ENCODE measurements at places on chromosomes 5 and 9.

DNA sequence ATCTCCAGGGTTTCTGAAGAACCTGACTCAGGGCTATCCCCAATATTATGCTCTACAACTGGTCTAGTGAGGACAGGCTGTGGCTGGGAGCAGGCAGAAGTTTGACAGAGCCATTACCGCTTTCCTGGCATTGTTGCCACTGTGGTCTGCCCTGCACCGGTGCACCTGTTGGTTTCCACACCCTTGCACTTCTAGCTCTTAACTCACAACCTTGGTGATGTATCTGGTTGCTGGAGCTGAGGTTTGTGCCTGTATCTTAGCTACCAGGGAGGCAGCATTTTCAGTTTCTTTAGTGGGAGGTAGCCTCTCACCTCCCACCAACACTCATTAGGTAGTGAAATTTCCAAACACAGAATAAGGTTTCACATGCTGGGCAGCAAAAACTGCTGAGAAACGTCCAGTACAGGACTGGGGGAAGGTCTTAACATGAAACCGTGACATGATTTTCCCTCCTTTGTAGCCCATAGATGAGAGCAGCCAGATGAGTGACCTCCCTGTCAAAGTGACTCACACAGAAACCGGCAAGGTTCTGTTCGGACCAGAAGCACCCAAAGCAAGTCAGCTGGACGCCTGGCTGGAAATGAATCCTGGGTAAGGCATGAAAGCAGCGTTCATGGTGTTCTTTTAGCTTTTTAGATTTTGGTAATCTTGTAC lies 57.7 kb downstream of the SMARCA2 start:
- no peak overlapping the region for H3K27ac ChIP-seq
- no peaks in the 10 kb centered on the region for H3K27me3 ChIP-seq
- H3K36me3 ChIP-seq = peaks cover 32% of the 10 kb centered on the region
- DNase-seq = no peak
- no peak overlapping the region for H3K4me3 ChIP-seq
- H3K4me1 ChIP-seq = no peaks in the 10 kb centered on the region

DNA sequence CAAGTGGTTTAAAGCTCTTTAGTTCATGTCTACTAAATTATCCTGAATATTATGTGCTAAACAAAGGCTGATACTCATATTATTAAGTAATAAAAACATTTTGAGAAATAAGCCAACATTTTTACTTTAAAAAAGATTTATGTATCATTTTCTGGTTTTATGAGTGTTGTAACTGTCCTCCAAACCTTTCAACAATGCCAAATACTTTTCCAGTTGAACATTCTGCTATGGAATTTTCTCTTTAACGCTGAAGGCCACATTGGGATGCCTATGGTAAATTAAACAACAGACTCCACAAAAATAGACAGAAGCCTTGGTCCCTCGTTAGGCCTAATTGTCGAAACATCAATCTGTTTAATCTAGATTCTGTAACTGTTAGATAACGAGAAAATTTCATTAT lies 131.3 kb downstream of the GLIS3 start:
- H3K27ac ChIP-seq = no peak overlapping the region
- H3K36me3 ChIP-seq = no peaks in the 10 kb centered on the region
- H3K27me3 ChIP-seq = no peaks in the 10 kb centered on the region
- peaks cover 6% of the 10 kb centered on the region for H3K4me1 ChIP-seq
- H3K4me3 ChIP-seq = no peak overlapping the region

GRCh38 chr5:20360263-20360662 lies 372.3 kb upstream of the CDH18 start:
- H3K27ac ChIP-seq = no peak overlapping the region
- no peaks in the 10 kb centered on the region for H3K4me1 ChIP-seq
- H3K27me3 ChIP-seq = no peaks in the 10 kb centered on the region
- DNase-seq = no peak
- H3K4me3 ChIP-seq = no peak overlapping the region

DNA sequence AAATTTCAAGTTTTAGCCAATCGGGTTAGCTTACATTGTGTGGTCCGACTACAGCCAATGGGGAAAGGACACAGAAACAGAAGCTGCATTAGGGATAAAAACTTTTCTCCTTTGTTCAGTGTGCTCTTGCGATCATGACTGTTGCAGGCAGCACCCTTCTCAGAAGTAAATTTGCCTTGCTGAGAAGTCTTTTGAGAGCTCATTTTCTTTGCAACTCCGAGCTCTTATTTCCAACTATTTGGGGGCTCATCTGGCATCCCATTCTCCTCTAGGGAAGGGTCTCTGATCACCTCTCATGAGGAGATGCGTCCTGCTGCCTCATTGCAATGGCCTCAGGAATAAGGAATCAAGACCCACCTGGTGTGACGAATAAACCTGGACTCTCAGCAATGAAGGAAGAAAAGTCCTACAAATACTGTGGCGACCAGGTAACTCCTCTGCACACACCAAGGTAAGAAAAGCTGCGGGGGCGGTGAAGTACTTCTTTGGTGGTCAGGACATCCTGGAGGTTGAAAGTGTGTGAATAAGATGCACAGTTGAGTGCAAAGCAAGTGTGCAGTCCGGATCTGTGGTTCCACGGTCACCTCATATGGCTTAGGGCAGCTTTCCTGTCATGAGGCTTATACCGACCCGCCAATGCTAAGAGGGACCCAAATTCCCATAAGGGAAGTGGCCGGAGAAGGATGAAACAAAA lies 20.4 kb downstream of the CNOT8 start:
- H3K36me3 ChIP-seq = peaks cover 19% of the 10 kb centered on the region
- H3K4me1 ChIP-seq = no peaks in the 10 kb centered on the region
- no peaks in the 10 kb centered on the region for H3K27me3 ChIP-seq
- no peak overlapping the region for H3K4me3 ChIP-seq
- DNase-seq = peak; percentile 13

GRCh38 chr5:50763846-50764245 lies 97.4 kb downstream of the PARP8 start:
- H3K27me3 ChIP-seq = no peaks in the 10 kb centered on the region
- DNase-seq = no peak
- no peak overlapping the region for H3K27ac ChIP-seq
- H3K4me3 ChIP-seq = no peak overlapping the region

DNA sequence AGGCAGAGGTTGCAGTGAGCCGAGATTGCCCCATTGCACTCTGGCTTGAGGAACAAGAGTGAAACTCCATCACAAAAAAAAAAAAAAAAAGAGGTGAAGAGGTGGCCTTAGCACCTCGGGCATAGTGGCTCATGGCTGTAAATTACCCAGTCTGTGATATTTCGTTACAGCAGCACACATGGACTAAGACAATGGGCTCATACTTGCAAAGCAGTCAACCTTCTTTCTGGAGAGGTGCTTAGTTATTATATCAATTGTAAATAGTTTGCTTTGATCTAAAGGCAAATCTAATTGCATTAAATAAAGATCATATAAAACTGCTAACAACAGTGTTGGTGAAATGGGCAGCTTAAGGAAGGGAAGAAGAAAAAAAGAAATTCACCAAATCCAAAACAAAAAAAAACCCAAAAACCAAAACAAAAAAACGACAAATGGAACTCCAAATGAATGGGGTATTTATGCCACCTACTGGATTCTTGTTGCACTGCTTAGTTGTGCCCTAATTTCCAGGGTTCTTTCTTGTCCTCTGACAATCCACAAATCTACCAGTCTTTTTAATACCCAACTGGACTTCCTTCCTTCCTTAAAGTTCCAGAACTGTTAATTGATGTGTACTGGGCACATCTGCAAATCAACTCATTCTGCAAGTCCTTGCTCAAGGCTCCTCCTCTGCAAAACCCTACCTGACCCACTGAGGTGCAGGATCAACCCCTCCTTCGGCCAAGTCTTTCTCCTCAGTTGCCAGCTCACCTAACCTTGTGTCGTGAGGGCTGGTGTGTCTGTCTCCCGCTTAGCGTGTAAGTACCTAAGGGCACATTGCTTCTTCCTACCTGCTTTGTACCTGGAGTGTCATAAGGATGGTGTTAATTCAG lies 35.0 kb upstream of the DMRT1 start:
- H3K4me1 ChIP-seq = peaks cover 16% of the 10 kb centered on the region
- H3K27ac ChIP-seq = no peak overlapping the region
- H3K4me3 ChIP-seq = no peak overlapping the region
- H3K27me3 ChIP-seq = no peaks in the 10 kb centered on the region
- no peak for DNase-seq
- no peaks in the 10 kb centered on the region for H3K36me3 ChIP-seq

GRCh38 chr5:143145243-143146160 lies 258.0 kb downstream of the NR3C1 start:
- no peak overlapping the region for H3K27ac ChIP-seq
- no peaks in the 10 kb centered on the region for H3K27me3 ChIP-seq
- peaks cover 5% of the 10 kb centered on the region for H3K4me1 ChIP-seq
- no peaks in the 10 kb centered on the region for H3K36me3 ChIP-seq
- no peak for DNase-seq

- H3K27me3 ChIP-seq = no peaks in the 10 kb centered on the region
- DNase-seq = peak; percentile 34
- peaks cover 12% of the 10 kb centered on the region for H3K4me1 ChIP-seq
Observed at GRCh38 chr9:137077010-137077747, at the start of gene UAP1L1. UAP1L1 (plus strand) TSS chr9:137077517; CDS start chr9:137077533, 16 bp downstream.

- no peaks in the 10 kb centered on the region for H3K36me3 ChIP-seq
- no peak within 1 kb of the TSS for H3K27ac ChIP-seq
- DNase-seq = no peak
Observed at GRCh38 chr5:69492391-69492922, at the start of gene OCLN. OCLN (plus strand) TSS chr5:69492790; CDS start chr5:69504245, 11,455 bp downstream.

- H3K27ac ChIP-seq = no peak overlapping the region
- peak; percentile 9 for DNase-seq
- no peak overlapping the region for H3K4me3 ChIP-seq
- peaks cover 4% of the 10 kb centered on the region for H3K4me1 ChIP-seq
Observed at GRCh38 chr5:110536120-110537115, 190.1 kb downstream of the TMEM232 start.

DNA sequence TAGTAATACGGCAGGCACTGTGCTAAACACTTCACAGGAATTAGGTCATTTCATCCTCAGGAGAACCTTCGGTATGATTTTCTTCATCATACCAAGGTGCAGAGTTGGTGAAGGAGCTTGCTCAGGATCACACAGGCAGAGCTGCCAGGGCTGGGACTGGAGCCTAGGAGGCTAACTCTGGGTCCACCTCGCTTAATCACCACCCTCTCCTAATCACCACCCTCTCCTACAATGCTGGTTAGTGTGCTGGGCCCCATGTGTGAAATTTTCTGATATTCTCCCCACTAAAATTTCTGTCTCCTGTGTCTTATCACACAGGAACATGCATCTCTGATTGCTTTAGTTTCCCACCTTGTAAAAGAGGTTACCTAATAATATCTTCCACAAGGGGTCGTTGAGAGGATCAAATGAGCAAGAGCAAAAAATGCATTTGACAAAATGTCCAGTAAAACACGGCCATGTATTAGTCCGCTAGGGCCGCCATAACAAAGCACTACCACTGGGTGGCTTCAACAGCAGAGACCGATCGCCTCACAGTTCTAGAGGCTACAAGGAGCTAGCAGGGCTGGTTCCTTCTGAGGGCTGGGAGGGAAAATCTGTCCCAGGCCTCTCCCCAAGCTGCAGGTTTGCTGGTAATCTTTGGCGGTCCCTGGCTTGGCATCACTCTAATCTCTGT lies 128.2 kb upstream of the NFIB start:
- H3K4me3 ChIP-seq = no peak overlapping the region
- no peaks in the 10 kb centered on the region for H3K27me3 ChIP-seq
- H3K4me1 ChIP-seq = peaks cover 4% of the 10 kb centered on the region
- H3K36me3 ChIP-seq = no peaks in the 10 kb centered on the region

All from astrocyte (in vitro differentiated cells and primary cell).